Activated naive CD8-positive, alpha-beta T cell treated with anti-CD3 and anti-CD28 coated beads, Interleukin-2, amount 10 ng/mL, durations not matched to agents 7 days and 5 days (primary cell): ENCODE measurements at places on chromosomes 16 and 17.
A peak's percentile ranks its signal among the peaks of the same experiment; 100 is the strongest.

DNA sequence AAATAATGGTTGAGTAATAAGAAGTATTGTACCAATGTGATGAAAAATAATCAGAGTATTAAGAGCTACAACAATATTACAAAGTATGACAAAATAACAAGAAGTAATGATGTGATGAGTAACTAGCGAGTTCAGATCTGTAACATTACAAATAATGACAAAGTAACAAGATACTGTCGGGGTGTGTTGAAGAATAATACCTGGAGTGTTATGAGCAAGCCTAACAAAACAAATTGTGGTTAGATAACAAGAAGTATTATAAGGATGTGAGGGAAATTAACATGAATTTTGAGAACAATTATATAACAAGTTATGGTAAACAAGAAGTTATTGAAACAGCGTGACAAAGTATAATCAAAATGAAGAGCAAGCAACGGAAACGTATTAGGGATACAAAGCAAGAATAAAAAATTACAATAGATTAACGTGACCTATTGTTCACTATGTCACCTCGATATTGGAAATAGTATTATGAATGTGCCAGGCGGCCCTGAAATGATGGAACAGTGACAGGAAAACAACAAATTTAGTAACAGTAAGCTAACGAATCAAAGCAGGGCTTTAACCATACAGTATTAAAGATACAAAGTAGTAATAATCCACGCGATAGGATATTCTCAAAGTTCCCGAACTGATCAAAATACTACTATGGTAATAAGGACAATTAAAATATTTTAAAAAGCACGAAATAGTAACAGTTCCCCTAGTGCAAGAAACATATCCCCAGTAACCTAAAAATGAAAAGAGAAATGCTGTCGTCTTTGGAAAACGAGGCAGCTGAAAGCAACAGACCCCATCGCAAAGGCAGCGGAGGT lies 1.6 kb downstream of the TBX4 start:
- DNase-seq, result no peak

DNA sequence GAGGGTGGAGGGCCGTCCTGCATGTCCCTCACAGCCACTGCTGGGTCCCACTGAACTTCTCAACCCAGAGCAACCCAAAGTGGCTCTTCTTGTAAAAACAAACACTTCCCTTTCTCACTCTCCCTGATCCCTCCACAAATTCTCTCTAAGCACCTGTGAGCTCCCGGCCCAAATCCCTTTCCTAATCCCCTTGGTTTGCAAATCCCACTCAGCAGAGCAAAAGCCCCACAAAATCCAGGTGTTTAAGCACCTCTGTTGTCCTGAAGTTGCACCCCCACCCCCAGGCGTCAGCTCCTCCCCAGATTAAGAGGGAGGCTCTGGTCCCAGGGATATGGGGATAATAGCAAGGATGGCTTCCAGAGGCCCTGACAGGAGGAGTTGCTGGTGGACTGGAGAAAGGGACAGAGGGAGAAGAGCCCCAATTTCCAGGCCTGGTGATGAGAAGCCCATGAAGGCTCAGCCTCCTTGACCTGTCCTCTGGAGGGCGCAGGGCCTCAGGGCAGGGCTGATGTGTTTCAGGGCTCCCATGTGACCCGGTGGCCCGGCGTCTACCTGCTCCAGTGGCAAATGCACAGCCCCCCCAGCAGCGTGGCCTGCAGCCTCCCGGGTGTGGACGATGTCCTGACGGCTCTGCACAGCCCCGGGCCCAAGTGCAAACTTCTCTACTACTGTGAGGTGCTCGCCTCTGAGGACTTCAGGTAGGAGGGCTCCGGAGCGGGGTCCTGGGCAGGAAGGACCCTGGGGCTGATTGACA lies 23.0 kb downstream of the NAGPA start:
- no peak for DNase-seq

GRCh38 chr16:82263521-82264143 lies 93.6 kb upstream of the MPHOSPH6 start:
- DNase-seq, result peak; percentile 37

- DNase-seq, result no peak
Measured at GRCh38 chr16:47940466-47940865, 215.3 kb downstream of the ABCC12 start.

DNA sequence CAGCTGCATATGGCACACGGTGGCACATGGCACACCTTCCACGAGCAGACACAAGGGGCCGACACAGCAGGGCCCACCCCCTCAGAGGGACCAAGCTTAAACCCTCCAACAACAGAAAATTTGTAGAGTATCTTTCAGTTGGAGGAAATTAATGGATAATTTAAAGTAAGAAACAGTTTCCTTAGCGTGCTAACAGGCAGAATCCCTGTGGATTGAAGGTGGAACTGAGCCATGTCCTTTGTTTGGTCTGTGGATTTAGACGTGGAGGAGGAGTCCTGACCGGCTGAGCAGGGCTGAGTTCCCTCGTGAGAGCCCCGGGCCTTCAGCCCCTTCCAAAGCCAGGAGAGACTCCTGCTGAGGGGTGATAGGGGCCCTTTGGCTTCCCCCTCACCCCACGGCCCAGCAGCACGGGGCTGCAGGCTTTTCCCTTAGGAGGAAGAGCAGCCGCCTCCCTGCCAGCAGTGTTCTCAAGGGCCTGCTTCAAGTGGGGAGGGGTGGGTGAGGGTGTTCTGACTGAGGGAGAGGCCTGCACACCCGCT lies 1.4 kb upstream of the CYB561 start:
- no peak for DNase-seq

DNA sequence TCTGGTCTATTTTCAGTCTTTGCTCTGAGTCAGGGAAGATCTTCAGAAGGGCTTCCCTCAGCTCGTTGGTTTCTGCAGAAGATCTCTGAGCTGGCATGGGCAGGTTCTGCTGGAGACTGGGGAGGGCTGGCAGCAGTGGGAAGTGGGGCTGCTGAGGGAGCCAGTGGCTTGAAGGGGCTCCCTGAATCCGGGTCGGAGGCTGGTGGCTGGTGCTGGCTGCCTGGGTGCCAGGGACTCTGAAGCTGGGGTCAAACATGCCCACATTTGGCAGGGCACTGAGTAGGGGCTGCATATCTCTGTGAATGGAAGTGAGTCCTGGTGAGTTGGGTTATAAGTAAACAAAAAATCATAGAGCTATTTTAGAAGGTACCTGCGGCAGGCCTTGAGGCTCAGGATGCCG lies 67.0 kb downstream of the N4BP1 start:
- no peak for DNase-seq

DNA sequence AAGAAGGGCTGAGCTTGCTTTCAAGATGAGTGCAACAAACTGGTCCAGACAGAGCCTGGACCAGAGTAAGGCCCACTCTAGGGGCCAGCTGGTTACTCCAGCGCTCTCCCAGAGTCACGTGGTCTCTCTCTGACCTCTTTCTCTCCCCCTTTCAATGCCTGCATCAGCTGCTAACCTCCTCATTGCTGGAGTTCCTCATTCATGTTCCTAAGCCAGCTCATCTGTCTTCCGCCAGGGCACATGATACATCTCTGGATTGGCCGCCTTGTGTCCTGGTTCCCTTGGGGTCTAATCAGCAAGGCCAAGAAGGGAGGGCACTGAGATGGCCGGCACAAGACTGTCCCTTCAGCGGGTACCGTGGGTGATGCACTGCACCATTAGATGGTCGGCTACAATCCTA lies 26.9 kb upstream of the ZFP90 start:
- no peak for DNase-seq

GRCh38 chr16:565419-566330 lies 1.1 kb upstream of the NHLRC4 start:
- no peak for DNase-seq

GRCh38 chr16:83807327-83807709 lies 460 bp upstream of the HSBP1 start:
- no peak for DNase-seq

GRCh38 chr17:34885076-34885475 lies 76.2 kb downstream of the CCT6B start:
- no peak for DNase-seq

GRCh38 chr17:82837586-82838320 lies 2.1 kb downstream of the ZNF750 start:
- no peak for DNase-seq

- DNase-seq, result no peak
Measured at GRCh38 chr16:49280841-49281371, 732 bp downstream of the CBLN1 start.

GRCh38 chr17:49514071-49514721 lies 19.1 kb downstream of the NGFR start:
- peak; percentile 12 for DNase-seq

DNA sequence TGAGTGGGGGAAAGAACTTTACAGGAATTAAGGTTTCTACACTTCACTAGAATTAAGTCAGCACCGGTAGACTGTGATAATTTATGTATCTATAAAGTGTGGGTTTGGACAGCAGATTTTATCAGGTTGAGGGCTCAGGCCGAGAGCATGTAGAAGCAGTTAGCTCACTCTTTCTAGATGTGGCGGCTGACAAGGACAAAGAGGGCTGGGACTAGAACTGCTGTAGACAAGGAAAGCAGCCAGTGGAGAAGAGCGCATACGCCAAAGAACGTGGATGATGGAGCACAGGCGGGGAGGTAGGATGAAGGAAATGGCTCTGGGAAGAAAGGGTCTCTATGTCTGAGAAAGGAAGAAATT lies 504 bp upstream of the GOSR1 start:
- DNase-seq, result no peak

DNA sequence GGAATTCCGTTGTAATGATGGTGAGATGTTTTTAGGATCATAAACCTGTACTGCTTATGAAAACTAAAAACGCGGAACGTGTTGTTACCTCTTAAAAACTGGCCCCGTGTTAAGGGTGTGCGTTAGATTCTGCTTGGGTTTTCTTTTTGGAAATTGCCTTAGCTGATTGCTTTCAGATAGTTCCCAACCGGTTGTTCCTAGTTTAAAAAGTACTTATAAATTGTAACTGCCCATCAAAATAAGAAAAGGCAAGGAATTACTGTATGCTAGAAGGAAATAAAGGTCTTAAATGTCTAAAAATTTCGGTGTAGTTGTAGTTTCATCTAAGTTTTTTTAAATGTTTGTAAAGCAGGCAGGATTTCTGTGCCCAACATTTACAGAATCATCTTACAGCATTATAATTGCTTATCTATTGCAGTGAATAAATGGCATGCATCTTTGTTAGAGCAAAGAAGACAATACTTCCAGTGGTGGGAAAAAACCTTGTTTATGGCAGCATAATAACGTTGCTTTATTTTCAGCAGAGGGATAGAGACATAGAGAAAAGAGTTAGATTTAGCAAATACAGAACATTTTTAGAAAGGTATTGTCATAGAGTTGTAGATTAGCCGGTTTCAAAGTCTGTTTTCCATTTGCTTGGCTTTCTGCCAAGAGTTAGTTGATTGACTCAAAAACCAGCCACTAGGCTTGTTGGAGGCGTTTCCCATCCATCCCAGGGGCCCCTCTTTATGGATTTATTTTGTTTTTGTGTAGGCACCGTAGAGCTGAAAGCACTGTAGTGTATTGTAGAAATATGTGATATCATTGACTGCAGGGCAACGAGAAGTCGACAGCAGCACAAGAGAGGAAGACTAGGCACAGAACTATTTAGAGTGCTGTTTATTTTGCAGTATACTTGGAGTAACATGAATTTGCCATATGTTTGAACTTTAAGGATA lies 1.7 kb downstream of the PPM1D start:
- no peak for DNase-seq

GRCh38 chr17:28279411-28279810 lies 39.6 kb upstream of the TMEM97 start:
- DNase-seq, result no peak

- DNase-seq, result no peak
Measured at GRCh38 chr17:35390663-35391062, 17.2 kb upstream of the SLFN11 start.

DNA sequence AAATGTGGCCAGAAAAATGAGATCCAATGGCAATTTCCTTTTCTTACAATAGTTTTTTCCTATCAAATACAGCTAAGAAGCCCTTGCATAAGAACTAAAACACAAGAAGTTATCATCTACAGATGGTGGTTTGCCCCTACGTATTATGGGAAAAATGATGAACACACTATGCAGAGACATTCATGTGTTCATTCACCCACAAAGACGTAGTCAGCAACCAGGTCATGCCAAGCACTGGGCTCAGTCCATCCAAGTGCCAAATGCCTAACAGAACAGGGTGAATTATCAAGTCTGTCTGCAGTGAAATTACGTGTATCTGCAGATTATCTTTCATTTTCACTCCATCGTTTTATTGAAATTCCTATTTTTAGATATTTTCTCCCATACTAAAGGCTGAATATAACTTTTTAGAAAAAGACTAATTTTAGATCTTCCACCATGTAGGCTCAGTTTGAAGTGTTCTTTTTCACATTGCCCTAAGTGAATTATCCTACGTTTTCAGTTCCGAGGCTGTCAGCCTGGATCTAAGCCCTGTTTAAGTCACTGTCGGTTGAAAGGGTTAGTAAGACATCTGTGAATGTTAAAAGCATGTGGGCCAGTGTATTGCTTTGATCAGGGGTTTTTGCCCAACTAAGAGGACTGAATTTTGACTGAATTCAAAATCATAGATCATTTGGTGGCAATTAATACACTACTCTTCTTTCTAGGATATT lies 78.1 kb upstream of the DHX40 start:
- no peak for DNase-seq

GRCh38 chr16:8675183-8676159 lies 1.1 kb downstream of the ABAT start:
- DNase-seq, result peak; percentile 31

DNA sequence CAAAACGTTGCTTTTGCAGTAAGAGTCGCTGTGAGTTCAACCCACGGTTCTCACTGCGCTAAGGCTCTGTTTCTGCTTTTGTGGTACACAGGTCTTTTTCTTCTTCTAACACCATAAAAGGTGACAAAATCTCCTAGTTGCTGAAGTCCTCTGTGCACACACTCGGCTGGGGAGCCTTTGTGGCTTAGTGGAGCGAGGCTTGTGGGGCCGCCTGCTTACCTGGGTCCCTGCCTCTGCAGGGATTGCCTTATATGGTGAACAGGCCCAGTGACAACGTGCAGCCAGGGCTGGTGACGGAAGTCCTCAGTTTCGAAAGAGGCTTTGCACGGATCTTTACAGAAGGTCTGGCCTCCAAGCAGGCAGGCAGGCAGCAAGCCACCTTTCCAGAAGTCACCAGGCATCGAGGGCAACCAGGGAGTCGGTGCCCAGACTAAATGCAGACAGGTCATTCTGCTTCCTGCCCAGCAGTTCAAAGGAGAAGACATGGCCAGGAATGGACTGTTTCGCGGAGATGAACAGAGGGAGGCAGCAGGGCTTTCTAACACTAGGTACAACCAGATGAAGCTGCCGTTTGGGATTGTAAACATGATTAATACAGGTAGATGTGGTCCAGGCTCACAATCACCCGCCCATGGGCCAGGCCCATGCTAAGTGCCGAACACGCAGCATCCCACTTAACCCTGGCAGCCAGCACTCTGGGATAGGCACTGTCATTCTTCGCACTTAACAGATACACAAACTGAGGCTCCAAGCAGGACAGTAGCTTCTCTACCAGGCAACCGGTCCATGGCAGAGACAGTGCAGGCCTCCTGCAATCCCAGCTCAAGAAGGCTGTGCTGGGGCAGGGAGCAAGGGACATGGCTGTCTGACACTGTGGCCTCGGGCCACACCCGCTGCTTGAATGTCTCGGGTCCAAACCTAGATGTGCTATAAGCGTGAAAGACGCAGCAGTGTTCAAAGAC lies 10.7 kb upstream of the MEAK7 start:
- peak; percentile 83 for DNase-seq
